ENCODE measurements at places on chromosomes 2 and 18. TPM values are rescaled to one million over a fixed set of nuclear protein-coding genes. Genes with fewer than 3 reads are reported as not detected.

The RGPD3 gene
- total RNA-seq, result 0.52 TPM

The ARHGAP15 gene
- 33.9 TPM for total RNA-seq

The TXNDC2 gene
- total RNA-seq, result not detected

The GAL3ST2 gene
- total RNA-seq, result not detected

The LHCGR gene
- 4.2 TPM for total RNA-seq

The FAM110C gene
- under 0.01 TPM for total RNA-seq

The PLEKHH2 gene
- 16.2 TPM for total RNA-seq

The RASGRP3 gene
- total RNA-seq, result 49.1 TPM

The CREG2 gene
- 1.6 TPM for total RNA-seq

The GALR1 gene
- total RNA-seq, result not detected

The LAMA1 gene
- 4.2 TPM for total RNA-seq

The PLB1 gene
- 1.0 TPM for total RNA-seq
